ENCODE measurements at places on chromosomes 11 and 22. TPM values are rescaled to one million over a fixed set of nuclear protein-coding genes. Genes with fewer than 3 reads are reported as not detected.

DNA sequence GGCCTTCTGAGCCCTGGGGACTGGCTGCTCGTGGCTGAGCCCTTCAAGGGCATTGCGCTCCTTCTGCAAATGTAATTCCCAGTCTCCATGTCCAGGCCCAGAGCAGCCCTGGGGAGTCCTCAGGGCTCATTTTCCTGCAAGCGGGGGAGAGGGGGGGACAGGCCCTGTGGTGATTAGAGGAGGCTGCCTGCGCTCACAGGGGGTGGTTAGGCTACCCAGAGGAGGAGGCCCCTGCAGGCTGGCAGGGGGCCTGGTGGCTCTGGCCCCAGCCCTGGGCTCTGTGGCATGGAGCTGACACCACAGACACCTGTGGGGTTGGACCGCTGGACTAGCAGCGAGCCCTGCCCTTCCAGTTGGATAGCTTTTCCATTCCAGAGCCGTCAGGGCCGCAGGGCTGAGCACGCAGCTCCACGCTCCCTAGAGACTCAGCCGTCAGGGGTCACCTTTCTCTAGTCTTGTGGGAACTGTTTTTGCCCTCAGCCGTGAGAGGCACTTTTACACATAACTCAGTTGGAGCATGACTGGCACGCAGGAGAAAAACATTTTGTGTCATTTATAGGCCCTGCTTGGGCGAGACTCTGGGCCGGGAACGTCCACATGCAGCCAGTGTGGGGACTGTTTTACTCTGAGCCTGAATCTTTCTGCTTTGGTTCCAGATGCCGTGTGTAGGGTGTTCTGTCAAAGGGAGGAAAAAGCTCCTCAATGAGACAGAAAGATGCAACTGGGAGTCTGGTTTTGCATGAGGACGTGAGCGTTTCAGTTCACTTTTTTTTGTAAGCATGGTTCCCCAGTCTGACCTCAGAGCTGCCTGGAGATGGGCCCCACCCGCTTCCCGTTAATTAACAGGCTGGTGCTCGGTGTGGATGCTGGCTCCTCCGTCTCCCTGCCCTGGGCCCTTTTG, 58.1 kb downstream of the LRP5 start:
- DNase-seq: no peak

GRCh38 chr11:14773755-14774154, 118.3 kb downstream of the CYP2R1 start:
- DNase-seq: peak; percentile 59

GRCh38 chr11:6216501-6216900, 11.1 kb downstream of the C11orf42 start:
- no peak for DNase-seq

DNA sequence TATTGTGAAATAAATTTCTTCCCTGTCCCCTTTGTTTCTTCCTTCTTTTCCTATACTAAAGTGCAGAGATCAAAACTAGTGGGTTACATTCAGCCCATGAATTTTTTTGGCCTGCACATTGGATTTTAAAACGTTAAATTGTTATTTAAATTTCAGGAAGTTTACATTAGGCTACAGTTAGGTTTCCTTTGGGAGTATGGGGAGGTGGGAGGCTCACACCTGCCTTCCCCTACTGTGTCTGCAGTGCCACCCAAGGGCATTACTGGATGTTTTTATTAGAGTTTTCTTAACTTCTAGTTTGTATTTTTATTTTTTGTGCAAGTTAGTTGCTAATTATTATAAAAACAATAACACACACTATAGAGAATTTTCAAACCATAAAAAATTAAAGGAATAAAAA, 51.7 kb downstream of the CYB5R2 start:
- DNase-seq: no peak

- peak; percentile 7 for DNase-seq
These were observed 220.7 kb downstream of the TENM4 start for GRCh38 chr11:79220171-79220570.

PAMR1 gene
- total RNA-seq: 73.5 TPM

TRIM29 gene
- not detected for total RNA-seq

KRTAP5-2 gene
- not detected for total RNA-seq

RFPL3 gene
- total RNA-seq: not detected
